Thyroid gland (tissue), 4 donors: ENCODE measurements at places on chromosomes 6 and 20.

DNA sequence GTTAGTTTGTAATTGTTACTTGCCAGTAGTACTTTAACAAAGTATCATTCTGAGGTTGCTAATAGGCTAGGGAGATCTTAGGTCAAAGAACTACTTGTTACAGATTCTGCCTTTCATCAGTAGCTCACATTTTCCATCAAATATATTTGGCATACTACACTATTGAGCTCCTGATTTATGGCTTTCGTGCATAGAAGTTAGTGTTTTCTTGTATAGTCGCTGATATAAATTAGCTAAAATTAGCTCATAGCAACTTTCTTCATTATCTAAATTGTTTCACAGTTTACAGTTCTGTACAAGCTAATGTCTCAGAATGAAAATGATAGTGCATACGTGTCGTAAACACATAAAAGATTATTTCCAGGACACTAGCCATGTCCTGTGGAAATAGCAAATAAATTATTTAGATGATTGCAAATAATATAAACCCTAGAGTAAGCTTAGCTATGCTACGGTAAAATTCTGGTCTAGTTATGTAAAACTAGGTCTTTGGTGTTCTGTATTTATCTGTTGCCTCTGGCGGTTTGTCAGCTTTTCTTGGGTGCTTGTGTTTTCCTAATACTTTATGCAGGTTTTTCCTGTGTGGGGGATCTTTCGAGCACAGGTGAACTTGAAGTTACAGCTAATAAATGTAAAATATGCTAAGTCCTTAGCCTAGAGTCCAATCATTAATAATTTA lies 15.1 kb downstream of the PDE7B start:
- DNase-seq = no peak

DNA sequence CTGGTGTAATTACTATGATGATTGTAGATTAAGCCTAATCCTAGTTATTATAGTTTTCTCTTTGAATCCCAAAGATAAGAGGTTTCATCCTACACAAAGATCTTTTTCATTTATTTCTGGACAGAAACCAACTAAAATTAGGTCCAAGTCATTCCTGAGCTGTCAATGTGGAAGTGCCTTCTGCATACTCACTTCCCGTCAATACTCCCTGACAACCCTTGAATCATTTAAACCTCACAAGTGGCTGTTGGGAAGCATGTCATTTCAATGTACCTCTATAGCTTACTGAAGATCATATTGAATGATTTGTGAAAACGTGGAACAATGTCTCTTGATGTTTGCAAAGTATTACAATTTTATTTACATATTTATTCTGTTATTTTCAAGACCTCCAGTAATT lies 274.1 kb downstream of the HACE1 start:
- no peak for DNase-seq

DNA sequence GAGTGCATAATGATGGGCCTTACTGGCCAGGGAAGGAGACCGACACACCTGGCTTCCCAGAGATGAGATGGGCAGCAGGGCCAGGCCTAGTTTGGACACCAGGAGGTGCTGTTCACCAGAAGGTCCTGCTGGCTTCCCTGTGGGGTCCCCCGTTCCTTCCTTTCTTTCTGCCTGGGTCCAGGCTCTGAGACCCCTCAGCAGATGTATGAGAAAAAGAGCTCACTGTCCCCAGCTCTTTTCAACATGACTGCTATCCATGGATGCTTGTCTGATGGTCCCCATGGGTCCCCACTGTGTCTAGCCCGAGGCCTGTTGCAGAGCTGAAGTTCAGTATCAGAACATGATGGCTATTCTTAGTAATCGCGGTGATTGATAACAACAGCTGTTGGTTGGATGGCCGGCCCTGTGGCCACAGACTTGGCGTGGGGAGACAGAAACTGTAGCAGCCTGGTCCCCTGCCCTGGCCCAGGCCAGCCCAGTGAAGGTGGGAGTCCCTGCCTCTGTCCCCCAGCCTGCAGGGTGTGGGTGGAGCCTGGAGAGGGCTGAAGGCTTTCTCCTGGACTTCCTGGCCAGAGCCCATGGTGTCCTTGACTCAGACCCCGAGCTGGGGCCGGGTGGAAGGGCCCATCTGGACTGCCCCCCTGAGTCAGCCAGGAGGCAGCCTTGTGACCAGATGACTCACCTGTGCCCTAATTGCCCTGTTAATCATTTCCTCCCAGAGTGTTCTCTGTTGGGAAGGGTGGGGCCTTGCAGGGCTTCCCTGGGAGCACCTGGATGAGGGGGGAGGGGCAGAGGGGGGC lies 9.9 kb upstream of the BAK1 start:
- DNase-seq = peak; percentile 76

- DNase-seq = peak; percentile 62
Observed at GRCh38 chr20:45344168-45344860, 3.9 kb downstream of the SDC4 start.

DNA sequence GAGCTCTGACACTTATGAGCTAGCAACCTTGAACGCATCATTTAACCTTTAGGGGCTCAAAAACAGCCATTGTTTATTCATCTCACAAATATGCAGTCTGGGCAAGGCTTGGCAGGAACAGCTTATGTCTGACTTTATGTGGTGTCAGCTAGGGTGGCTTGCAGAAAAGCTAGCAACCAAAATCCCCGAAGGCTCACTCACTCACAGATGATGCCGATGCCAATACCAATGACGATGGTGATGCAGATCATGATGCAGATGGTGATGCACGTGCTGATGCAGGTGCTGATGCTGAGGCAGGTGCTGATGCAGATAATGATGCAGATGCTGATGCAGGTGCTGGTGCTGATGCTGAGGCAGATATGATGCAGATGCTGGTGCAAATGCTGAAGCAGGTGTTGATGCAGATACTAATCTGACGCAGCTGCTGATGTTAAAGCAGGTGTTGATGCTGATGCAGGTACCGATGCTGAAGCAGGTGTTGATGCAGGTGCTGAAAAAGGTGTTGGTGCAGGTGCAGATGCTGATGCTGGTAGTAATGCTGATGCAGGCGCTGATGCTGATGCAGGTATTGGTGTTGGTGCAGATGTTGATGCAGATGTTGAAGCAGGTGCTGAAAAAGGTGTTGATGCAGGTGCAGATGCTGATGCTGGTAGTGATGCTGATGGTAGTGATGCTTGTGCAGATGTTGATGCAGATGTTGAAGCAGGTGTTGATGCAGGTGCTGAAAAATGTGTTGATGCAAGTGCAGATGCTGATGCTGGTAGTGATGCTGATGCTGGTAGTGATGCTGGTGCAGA lies 195.6 kb downstream of the NFATC2 start:
- no peak for DNase-seq

DNA sequence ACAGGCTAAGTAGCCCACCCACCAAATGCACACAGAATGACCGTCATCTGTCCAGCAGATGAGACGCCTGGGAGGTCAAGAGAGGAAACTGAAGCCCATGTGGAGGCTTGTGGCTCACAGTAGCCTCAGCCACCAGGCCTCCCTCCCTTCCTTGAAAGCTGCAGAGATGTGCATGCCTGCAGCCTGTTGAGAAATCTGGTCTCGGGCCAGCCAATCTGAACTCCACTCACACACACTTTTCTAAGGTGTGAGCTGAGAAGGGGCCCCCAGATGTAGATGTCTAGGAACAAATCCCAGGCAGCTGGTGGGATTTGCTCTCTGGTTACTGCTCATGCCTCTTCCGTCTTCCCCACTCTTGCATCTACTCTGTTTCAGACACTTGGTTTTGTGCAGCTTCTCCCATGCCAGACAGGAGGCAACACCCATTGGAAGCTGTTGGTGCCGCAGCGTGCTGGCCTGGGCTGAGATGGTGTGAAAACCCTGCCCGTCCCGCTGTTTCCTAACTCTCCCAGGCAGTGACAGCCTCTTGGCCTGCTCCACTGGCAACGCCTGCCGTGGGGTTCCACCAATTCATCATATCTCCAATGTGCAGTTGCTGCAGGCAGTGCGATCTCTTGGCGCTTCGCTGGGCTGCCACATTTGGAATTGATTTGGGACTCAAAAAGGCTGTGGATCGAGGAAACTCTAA lies 24.1 kb upstream of the PAX1 start:
- peak; percentile 54 for DNase-seq

- DNase-seq = no peak
Observed at GRCh38 chr6:54308986-54309315, 710 bp downstream of the TINAG start.

DNA sequence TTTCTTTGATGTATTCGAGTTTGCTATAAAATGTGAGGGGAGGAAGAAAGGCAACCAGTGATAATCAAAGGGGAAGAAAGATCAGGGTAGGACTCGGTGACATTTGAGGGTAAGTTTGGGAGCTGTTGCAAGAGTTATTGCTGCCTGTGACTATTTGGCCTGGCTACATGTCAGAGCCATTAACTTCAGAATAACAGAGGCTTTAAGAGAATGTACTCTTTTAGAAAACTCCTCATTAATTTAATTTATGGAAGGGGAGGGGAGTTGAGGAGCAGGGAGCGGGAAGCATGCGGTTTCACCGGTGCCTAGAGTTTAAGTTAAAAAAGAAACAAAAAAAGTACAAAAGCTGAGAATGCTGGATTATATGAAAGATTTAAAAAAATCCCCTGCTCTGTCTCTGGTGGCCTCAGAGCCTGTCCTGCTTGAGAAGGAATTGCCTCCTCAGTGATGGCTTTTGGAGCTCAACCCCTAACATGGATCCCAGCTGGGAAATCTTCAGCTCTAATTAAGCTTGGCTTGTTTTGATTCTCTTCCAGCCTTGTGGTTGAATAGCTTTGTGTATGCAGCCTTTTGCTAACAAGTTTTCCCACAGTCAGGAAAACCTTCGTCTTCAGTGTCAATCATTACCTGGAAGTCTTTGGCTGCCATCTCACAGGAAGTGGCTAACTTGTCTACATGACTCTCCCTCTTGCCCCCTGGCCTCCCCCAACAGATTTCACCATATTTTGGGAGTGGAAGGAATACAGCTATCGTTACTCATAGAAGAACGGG lies 238.2 kb downstream of the SOX4 start:
- no peak for DNase-seq

DNA sequence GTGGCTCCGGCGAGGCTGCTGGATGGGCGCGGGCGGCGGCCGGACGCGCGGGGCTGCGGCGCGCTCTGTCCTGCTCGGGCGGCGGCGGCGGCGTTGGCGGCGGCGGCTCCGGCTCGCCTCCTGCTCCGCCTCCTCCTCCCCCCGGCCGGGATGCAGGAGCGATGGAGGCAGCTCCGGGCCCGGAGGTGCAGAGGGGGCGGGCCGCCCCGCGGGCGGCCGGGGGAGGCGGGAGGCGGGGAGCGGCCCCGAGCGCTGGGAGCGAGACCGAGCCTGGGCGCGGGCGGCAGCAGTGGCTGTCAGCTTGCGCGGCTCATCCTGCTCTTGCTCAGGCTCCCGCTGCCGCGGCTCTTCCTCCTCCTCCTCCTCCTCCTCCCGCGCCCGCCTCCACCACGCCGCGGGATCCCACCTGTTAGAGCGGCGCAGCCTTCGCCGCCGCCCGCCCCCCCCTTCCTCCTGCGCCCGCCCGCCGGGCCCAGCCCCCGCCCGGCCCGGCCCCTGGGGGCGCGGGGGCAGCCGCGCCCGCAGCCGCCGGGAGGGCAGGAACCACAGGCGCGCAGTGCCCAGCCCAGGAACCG lies at the start of gene NOL4L:
Gene NOL4L, minus strand, starts transcription at position 323 of the 575 bp plus-strand sequence. CDS start 443 bp downstream, outside the sequence.
- peak; percentile 15 for DNase-seq
